Left renal pelvis (tissue), 4 donors: ENCODE measurements at places on chromosomes 6 and 20.

DNA sequence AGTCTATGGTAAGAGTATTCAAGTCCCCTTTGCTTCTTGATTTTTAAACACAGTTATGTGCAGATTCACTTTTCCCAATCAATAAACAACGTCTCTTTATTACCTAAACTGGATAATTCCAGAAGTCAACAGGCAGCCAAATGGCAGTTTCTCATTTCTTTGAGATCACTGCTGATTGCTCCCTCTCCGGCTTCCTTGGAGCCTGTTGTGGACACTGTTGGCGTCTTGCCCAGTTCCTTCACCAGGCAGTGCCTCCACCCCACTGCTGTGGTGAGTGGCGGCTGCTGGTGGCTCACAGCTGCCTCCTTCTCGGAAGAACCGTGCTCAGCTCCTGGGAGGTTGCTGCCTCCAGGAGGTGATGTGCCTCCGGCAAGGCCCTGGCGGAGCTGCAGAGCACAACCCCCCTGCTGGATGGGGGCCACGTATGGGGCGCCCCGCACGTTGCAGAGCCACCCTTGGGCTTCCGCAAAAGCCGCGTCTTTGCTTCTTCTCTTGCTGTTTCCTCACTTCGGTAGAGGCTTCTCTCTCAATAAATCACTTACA is 105.1 kb upstream of the CNKSR3 start:
- peak; percentile 29 for DNase-seq

- DNase-seq = peak; percentile 55
Observed at GRCh38 chr6:156564127-156564806, 212.9 kb upstream of the ARID1B start.

- DNase-seq = no peak
Observed at GRCh38 chr6:21710216-21710615, 116.7 kb downstream of the SOX4 start.

- no peak for DNase-seq
Observed at GRCh38 chr6:26051665-26052310, 35.4 kb upstream of the HFE start.

- DNase-seq = no peak
Observed at GRCh38 chr6:56417823-56418222, 170.4 kb upstream of the COL21A1 start.

DNA sequence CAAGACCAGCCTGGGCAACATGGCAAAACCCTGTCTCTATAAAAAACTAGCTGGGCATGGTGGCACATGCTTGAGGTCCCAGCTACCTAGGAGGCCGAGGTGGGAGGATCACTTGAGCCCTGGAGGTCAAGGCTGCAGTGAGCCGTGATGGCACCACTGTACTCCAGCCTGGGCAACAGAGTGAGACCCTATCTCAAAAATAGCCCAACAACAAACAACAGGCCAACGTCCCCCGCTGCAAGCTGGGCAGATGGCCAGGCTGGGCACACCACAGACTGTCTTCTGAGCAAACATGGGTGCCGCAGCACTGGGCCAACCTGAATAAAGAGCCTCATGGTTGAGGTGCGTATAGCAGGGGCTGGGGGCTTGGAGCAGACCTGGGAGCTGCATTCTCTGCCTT is 46.6 kb upstream of the SRF start:
- no peak for DNase-seq

GRCh38 chr6:144377586-144378210 is 92.6 kb downstream of the UTRN start:
- DNase-seq = no peak

GRCh38 chr6:119348096-119348747 is 1.3 kb downstream of the MAN1A1 start:
- no peak for DNase-seq

GRCh38 chr6:43331891-43332290 is 23.3 kb upstream of the CRIP3 start:
- DNase-seq = no peak

GRCh38 chr6:32807020-32807580 is 9.7 kb downstream of the HLA-DOB start:
- no peak for DNase-seq

DNA sequence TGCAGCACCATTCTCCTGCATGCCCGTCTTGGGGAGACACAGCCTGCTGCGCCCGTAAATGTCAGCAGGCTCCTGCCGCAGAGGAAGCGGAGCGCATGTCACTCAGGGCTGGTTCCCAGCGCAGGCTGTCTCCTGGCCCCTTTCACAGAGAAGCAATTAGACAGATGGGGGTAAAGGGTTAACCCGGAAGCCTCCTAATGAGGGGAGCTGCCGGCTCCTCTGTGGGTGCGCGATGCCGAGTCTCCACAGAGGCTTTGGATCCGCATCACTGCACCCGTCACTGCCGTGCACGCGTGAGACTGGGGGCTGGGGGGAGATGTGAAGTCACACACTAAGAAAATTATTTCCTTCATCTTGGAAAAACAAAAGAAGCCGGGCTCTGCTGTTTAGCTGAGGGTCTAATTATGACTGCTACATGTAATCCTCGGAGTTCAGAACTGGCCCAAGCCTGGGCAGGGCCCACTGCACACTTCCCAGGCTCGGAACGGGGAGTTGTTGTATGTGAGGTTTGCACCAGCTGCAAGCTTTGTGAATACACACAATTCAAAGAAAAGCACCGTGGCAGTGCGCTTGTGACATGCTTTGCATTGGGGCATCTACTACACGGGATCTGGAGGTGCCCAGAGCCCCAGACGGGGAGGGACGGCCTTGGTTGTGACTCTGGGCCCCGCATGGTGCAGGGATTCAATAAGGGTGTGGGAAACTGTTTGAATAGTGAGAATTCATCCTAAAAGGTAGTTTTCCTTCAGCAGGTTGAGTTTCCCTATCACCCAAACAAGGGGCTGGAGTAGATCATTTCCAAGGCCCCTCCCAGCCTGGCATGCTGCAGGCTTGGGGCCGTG is 331.6 kb downstream of the TAF4 start:
- no peak for DNase-seq
